Activated CD4-positive, CD25-positive, alpha-beta regulatory T cell treated with anti-CD3 and anti-CD28 coated beads, Interleukin-2, amount 50 U/mL, for 72 hours (primary cell): ENCODE measurements at places on chromosomes 5 and 9.
A peak's percentile ranks its signal among the peaks of the same experiment; 100 is the strongest.

GRCh38 chr5:178308541-178309092, 76.0 kb upstream of the PHYKPL start:
- DNase-seq = no peak

GRCh38 chr9:20476912-20477521, 145.3 kb downstream of the MLLT3 start:
- no peak for DNase-seq

DNA sequence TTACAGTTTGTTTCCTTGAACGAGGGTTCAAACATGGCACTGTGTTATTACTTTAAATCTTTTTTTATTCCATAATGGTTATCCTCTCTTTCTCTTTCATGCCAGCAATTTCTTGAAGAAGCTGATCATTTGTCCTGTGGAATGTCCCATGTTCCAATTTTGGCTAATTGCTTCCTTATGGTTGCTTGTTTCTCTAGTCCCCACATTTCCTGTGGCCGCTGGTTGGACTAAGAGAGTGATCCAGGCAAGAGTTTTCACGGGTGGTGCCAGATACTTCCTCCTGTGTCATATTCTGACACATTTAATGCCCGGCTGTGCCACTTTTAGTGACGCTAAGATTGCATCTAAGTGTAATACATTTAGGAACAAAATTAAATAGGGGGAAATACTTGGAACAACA, 83.8 kb upstream of the FAM169A start:
- DNase-seq = no peak

GRCh38 chr9:70081120-70081495, 37.5 kb downstream of the MAMDC2 start:
- no peak for DNase-seq

- DNase-seq = no peak
Observed at GRCh38 chr5:23035555-23036090, 182.5 kb upstream of the CDH12 start.

- no peak for DNase-seq
Observed at GRCh38 chr9:107020040-107020530, 157.1 kb downstream of the ZNF462 start.

DNA sequence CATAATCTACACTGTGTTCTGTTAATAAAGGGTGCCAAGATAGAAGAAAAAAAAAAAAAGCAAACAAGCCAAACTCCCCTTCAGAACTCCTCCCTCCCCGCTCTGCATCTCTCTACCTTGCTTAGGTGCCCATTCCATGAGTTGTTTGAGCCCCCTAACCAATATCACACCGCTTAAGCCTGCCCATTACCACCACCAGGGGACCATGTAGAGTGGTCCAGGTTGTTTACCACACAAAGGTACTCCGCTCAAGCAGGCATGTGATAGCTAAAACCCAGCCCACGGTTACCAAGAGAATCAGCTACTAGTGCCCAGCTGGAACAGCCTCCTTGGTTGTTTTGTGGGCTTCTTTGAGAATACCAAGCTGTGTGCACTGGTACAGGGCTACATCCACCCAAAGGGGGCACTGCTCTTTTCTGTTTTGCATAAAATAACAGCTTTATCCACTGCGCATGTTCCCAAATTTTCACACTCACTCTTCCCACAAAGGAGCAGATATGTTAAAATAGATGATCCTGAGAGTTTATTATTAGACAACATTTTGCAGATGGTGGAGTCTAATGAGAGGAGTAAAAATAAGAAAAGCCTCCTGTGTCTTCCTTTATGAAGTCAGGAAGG, 304.1 kb downstream of the DEPDC1B start:
- no peak for DNase-seq

GRCh38 chr9:127091526-127091925, 30.9 kb downstream of the ANGPTL2 start:
- no peak for DNase-seq

DNA sequence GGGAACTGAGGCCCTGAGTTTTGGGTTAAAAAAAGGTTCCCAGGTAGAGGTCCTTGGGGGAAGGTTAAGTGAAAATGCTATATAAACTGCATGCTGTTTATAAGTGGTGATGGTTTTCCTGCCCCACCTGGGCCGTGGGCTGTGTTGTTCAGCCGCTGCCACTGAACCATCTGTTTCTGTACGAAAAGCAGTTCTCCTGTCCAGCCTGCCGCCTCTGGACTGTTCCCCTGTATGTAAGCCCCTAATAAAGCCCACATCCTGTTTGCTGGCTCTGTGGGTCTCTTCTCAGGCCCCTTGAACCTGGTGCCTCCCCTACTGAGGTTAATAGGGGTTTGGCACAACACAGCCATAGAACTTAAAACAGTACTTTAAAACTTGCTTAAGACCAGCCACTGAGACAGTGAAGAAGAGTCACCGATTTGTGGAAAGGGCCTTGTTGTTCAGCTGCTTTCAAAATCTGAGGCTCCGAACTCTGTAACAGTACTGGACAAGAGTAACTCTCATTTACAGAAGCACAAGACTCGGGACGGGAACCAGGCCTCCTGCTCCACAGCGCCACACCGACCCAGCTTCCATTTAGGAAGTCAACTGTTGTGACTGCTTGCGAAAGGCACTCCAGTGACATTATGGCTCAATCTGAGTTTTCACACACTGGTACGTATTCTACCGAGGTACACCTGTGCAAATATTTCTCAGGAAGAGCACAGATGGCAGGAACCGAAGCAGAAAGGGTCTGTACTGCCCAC, 192.5 kb downstream of the CDK5RAP2 start:
- DNase-seq = no peak

- DNase-seq = no peak
Observed at GRCh38 chr5:27830546-27830945, 792.2 kb upstream of the CDH9 start.

DNA sequence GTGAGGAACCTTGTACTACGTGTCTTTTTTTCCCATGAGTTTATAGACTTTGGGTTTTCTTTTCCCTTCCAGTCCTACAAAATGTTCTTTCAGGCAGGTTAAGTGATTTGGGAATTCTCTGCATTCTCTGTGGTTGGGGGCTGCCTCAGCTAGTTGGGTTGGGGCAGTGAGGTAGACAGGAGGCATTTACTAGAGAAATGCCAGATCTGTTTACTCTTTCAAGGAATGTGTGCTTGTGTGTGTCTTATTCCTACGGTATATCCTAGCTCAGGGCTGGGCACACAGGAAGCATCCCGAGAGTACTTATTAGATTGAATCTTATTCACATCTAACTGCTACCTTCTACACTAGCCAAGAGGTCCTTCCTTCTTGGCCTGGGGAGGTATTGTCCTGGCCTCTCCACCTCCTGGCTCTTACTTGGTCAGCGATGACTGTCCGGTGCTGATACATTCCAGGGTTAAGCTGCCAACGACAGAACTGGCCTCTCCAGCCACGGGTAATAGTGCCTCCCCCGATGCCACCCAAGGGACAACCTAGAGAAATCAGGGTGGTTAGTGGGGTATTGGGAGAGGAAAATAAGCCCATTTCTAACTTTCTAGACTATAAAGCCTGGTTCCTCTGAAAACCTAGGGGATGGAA, 5.0 kb downstream of the GBA2 start:
- DNase-seq = no peak

DNA sequence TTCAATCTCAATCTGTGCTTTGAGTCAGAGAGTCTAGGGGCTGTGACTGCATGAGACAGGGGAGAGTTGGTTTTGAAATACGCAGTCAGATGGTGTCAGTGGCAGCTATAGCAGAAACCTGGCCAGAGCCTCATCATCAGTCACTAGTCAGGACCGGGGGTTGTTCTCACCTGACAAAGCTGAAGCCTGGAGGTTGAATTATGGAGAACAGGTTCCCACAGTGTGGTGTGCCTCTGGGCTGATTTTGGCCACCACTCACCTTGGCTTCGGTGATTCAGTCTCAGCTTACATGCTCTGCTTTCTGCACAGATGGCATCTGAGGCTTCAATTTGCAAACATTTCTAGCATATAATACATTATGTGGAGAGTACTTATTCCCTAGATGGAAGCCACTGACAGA, 387.3 kb downstream of the YTHDC2 start:
- no peak for DNase-seq

DNA sequence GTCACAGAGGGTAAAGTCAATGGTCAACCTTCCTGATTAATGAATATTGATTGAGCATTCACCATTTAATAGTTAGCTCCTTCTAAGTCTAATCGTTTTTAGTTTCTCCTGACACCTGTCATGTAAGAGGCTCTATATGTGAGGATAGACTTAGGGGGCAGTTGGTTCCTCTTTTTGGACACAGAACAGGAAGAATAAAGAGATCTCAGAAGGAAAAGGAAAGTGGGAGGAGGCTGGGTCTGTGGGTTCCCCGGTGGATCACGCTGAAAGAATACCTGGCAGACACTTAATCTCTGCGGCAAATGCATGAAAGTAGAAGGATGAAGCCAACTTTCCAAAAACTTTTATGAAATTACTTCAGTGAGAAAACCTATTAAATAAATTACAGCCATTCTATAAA, 98.4 kb downstream of the PDE4D start:
- DNase-seq = no peak

DNA sequence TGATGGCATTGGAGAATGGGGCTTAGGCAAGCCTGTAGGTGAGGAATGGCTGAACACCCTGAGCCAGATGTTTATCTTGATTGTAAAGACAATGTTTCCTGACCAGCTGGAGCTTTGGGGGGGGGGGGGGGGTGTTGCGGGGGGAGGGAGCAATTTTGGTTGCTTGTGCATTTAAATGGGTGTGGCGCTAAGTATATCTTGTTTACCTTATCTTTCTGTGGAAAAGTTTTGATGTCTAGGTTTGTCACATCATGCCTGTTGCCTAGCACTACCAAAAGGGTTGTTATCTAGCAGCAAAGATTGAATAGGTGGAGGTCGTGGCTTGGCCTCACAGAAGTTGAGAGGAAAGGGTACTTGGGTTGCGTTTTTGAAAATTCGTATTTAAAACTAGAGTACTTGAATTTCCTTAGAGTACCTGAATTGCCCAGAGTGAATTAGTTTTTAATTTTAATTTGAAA, 1.3 kb downstream of the SMAD5 start:
- DNase-seq = no peak

- DNase-seq = no peak
Observed at GRCh38 chr5:66710557-66711088, 114.4 kb downstream of the MAST4 start.

DNA sequence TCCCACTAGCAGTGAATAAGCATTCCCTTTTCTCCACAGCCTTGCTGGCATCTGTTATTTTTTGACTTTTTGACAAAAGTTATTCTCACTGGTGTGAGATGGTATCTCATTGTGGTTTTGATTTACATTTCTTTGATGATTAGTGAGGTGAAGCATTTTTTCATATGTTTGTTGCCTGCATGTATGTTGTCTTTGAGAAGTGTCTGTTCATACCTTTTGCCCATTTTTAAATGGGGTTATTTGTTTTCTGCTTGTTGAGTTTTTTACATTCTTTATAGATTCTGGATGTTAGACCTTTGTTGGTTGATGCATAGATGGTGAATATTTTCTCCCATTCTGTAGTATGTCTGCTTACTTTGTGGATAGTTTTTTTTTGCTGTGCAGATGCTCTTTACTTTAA, 171.7 kb downstream of the SREK1 start:
- no peak for DNase-seq

DNA sequence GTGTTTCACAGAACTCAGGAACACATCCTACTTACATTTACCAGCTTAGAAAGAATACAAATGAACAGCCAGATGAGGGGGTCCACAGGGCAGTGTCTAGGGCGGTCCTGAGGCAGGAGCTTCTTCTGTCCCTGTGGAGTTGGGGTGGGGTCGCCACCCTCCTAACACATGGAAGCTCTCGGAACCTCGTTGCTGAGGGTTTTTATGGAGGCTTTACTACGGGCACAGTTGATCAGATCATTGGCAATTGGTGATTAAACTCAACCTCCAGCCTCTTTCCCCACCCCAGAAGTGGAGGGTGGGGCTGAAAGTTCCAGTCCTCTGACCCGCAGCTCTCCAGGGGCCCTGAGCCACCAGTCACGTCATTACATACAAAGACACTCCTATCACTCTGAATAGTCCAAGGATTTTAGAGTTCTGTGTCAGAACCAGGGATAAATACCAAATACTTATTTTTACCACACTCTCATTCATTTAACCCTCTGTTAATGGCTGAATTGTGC, 156.9 kb downstream of the COL23A1 start:
- DNase-seq = no peak

GRCh38 chr9:128818839-128819715, 777 bp downstream of the ENDOG start:
- peak; percentile 64 for DNase-seq

DNA sequence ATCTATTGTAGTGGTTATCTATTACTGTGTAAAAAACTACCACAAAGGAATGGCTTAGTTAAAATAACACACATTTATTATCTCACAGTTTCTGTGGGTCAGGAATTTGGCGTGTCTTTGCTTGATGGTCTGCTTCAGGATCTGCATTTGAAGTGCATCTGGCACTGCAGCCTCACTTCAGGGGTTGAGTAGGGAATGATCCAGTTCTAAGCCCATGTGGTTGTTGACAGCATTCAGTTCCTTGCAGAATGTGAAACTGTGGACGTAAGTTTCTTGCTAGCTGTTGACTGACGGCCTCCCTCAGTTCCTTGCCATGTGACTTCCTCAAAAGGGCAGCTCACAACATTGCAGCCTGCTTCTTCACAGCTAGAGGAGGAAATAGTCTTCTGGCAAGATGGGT, 2.1 kb upstream of the OGN start:
- no peak for DNase-seq

GRCh38 chr5:146419696-146420095, 27.4 kb upstream of the TCERG1 start:
- DNase-seq = no peak

GRCh38 chr9:22483528-22484070, 37.0 kb downstream of the DMRTA1 start:
- DNase-seq = no peak

- no peak for DNase-seq
Observed at GRCh38 chr9:85349046-85349445, 392.7 kb downstream of the AGTPBP1 start.

DNA sequence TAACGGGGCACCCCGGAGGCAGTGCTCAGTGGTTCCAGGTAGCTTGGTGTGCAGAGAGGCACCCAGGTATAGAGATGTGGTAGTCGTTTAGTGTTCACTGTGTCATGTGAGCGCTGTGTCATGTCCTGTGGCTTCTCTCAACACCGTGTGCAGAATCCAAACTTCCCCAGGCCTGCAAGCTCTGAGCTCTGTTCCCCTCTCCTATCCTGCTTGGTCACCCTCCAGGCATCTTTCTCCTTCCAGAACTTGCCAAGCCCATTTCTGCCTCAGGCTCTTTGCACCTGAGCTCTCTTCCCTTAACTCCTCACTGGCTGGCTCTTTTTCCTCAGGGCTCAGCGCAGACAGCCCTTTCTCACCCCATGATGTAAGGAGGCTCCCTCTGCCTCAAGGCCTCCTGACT, 64.8 kb downstream of the CARTPT start:
- no peak for DNase-seq

GRCh38 chr9:6194934-6195333, 20.7 kb upstream of the IL33 start:
- no peak for DNase-seq

DNA sequence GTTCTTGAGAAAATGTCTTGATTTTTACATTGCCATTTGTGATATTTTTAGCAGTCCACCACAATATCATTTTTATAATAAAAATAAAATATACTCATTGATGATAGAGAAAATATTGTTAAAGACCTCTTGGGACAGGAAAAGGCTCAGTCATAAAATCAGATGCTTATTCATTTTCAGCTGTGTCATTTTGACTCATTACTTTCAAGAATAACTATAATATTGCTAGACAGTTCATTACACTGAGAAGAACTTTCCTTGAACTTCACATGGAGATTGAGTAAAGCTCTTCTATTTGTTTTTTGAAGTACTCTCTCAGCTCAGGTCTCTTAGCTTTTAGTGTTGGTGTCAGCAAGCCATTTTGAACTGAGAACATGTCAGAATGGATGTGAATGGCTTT, 8.5 kb upstream of the MEIKIN start:
- DNase-seq = no peak

GRCh38 chr9:70549926-70550325, 135.5 kb upstream of the KLF9 start:
- DNase-seq = no peak
